Activated T-helper 1 cell treated with anti-CD3 and anti-CD28 coated beads, Interleukin-2, amount 50 U/mL, for 16 hours (primary cell): ENCODE measurements at places on chromosomes 3 and 15.

DNA sequence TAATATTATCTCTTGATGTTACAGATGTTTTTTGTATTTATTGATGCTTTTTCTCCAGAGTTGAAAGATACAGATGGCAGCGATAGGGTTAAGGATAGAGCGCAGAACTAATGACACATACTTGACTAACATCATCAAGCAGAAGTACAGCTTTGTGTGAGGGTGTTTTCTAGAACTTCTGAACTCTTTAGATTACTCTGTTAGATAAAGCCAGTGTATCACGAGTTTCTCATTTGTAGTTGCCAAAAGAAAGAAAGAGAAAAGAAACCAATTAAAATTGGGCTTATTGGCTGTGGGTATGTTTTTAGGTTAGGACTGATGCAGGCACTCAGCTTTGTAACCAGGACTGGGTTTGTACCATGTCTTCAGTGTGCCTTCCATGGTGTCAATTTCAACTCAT, 6.6 kb upstream of the GPR171 start:
- DNase-seq: no peak

- no peak for DNase-seq
These were observed 5.0 kb downstream of the C2CD4A start for GRCh38 chr15:62071711-62072308.

DNA sequence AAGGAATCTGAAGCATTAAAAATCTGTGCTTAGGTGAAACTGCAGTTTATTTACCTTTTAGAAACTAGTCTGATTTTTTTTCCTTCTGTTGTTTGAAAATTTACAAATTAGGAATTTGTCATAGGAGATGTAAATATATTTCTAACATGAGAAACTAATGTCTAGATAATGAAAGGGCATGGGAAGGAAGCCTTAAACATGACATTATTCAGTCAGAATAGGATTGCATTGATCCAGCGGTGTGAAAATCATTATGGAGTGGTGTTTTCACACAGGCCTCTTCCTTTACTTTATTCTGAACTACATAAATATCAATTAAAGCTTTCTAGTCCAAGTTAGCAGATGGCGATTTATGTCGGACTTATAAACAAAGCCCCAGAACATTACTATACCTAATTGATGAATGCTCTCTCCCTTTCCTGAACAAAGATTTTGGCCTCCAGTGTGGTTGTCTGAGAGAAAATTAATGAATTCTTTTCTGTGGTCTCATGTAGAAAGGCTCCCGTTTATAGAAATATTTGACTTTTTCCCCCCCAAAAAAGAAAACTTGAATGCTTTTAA, 37.9 kb downstream of the FNDC3B start:
- DNase-seq: no peak

GRCh38 chr3:48518069-48518468, 14.1 kb upstream of the SHISA5 start:
- no peak for DNase-seq

GRCh38 chr15:92102395-92102755, 248.9 kb downstream of the SLCO3A1 start:
- no peak for DNase-seq

DNA sequence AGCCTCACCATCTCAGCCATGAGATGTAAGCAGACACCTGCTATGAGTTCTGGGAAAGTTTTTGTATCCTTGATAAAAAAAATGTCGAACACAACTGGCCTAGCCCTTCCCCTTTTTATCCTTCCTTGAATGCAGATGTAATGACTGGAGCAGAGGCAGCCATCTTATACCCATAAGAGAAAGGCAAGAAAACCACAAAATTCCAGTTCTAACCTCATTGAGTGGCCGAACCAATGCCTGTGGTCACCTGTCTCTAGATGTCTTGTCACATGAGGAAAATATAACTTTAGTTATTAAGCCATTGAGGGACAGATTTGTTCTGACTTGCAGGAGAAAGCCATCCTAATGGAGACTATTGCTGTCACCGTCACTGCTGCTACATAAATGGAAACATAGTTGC, 80.4 kb upstream of the SLC6A6 start:
- no peak for DNase-seq

GRCh38 chr3:123119802-123120201, 53.0 kb downstream of the PDIA5 start:
- DNase-seq: no peak

DNA sequence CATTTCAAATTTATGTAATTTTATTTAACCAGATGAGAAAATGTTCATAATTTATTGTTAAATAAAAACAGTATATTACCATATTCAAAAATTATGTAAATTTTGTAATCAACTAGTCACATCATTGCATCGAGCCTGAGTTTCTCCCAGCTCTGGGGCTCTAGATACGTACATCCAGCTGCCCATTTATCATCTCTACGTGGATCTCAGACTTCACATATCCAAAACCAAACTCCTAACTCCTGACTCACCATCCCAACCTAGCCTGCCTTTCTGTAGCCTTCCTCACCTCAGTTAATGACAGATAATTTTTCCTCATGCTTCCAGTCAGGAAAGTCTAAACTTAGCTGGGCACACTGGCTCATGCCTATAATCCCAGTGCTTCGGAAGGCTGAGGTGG, 194.8 kb downstream of the SSR3 start:
- DNase-seq: no peak

DNA sequence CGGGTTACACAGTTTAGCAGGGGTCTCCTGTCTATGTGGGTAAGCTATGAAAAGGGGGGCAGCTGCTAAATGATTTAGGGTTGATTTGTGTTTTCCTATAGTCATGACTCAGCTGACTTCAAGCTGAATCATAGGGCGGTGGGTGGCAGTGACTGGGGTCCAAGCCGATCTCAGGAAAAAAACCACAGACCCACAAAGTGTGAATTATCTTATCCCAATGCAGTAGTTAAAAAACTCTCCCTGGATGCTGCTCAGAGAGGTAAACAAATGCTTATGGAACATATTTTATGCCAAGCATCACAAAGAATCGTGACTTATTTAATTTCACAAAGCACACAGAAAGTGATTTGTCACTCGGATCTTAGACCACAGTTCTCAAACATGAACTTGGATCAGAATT, 18.4 kb upstream of the TOPAZ1 start:
- no peak for DNase-seq

DNA sequence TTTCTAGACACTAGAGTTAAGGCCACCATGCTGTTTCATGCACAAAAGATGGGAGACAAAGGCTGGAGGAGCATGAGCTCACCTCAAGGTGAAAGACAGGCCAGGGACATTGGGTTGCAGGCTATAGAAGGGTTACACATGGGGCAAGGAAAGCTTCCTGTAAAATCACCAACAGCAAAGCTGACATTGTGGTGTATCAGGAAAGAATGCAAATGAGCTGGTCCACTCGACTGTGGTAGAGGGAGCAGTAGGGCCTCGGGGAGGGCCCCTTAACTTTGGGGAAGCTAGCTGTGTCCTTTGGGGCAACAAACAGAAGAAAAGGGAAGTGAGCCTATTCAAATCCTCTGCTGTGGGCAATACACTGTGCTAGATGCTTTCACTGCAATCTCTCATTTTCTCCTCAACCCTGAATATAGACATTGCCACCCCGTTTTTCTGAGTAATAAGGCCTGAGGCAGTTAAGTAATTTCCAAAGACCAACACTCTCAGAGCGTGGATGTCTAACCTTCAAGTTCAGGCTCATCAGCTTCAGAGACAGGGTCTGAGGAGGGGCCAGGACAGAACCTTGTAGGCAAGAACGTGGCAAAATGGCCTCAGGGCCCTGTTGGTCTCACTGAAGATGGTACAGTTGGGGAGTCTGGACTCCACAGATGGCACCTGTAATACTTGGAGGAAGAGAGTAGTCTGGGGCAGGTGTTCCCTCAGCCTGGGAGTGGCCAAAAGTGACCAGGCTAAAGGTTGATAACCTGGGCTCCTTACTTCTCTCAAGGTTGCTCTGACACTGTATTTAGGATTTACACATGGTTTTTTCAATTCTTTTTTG, 24.1 kb downstream of the CX3CR1 start:
- no peak for DNase-seq

DNA sequence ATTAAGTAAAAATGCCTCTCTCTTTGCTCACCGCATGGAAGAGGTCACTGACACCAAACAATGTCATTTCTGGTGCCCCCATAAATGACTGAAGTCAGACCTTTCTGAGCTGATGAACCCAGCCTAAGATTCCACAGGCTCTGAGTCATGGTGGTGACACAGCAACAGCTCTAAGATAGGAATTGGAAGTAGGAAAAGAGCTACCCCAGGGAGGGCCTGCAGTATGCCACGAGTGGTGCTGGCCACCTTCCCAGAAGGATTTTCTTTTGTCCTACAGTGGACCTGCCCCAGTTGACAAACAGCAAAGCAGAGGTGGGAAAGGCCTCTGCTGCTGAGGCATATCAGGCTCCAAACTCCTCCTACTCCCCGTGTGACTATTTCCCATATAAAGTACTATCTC, 208.1 kb downstream of the MINAR1 start:
- DNase-seq: no peak

DNA sequence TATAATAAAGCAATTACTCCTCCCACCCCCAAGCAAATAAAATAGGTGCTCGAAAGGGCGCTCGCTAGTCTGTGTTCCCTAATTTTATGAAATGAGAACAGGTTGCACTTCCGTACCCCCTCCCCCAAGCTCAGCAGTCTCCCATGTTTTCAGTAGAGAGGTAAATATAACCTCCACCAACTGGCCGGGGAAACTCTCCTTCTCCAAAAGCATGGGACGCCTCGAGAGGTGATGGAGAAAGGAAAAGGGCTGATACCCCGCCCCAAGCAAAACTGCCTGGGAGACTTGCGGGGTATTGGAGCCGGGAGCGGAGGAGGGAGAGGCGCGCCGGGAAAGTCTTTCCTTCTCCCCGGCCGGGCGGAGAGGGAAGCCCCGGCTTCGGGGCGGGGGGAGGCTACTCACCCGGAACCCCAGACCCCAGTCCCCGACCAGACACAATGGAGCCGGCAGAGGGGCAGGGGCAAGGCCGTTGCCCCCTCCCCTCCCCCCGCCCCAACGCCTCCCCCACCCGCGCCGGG, 605 bp downstream of the DCUN1D1 start:
- no peak for DNase-seq

GRCh38 chr3:50135964-50136363, 19.2 kb upstream of the SEMA3F start:
- DNase-seq: no peak

GRCh38 chr3:99562138-99562537, 76.3 kb upstream of the COL8A1 start:
- no peak for DNase-seq

DNA sequence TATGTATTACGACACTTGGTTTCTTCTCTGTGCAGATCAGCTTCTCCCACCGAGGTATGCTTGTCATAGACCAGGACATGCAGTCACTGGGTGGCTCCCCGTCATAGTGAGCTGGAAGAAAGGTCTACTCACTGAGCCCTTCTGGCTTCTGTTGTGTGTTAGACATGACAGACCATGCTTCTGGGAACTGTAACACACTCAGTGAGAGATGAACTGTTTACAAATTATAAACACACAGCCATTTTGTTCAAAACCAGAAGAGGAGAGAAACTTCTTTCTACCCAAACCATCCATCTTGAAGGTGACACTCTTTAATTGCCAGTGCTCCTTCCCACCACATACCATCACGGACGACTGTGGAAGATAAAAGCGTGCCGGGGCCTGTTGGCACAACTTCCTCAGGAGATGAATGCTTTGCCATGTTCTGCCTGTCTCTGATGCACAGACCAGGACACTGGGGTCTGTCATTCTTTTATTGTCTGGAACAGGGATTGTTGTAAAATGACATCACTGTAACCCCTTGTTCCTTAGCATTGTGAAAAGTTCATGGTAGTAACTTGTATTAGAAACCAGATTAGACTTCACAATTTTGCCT, 214.3 kb downstream of the MCTP2 start:
- DNase-seq: no peak

DNA sequence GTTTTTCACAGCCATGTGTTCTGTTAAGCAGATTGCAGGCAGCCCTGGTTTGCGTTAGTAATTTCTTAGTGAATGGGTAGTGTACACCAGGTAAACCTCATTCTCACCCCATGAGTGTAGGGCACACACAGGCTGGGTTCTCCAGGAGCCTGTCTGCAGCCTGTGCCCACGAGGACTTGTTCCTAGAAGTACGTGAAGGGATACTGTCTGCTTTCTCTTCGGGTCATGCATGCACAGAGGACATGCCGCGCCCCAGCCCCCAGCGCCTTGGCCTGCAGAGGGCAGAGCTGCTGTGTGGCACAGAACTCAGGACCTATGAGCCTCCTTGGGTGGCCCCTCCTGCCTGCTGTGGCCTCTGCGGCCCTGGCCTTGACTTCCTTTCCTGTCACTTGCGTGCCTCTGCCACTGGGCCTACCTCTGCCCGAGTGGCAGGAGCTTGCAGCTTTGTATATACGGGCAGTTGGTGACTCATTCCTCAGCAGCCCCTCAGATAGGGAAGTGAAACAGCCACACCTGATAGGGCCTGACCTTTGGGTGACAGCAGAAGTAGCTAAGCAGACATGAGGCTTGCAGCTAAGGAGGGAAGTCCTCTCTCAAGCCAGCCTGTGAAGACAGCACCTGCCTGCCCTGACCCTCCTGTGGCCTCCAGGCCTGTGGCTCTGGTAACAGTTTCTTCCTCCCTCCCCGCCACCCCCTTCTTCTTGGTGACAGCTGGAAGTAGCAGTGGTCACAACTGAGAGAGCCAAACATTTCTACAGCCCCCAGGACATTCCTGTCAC, 19.5 kb downstream of the PPCDC start:
- DNase-seq: no peak

DNA sequence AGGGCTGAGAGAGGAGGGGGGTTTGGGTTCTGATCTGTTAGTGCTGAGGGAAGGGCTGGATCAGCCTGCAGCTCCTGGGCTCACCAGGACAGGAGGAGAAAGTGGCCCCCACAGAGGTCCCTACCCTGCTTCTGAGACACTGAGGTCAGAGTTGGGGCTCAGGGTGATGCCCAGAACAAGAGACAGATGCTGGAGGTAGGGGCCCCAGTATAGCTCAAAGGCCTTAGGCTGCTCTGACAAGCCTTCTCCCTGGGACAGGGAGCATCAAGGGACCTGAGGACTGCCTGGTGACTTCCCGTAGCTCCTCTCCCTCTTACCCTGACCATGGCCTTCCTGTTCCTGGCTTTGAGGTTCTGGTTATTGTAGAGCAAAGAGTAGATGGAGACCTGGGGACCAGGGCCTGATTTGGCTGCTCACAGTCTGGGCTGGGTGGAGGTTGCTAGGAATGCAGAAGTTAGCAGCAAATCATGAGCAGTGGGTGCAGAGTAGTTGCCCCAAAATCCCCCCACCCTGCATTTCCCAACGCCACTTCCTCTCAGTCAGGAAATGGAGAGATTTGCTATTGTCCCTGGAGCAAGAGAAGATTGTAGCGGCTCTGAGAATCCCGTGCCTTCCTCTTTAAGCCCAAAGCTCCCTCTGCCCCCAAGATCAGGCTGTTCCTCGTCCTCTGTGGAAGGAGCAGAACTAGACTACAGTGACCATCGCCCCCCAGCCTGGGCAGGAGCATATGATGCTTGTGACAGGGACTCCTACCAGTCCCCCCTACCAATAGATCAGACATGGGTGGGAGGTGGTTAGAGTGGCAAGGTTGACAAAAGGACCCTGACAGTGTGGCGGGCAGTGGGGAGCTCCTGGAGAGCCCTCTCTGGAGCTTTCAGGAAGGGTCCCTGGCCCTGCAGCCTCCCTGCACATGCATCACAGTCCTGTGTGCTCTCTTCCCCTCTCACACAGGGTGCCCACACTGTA, 47.4 kb upstream of the SEC22A start:
- DNase-seq: no peak
